ENCODE measurements at places on chromosomes 11 and 22. TPM values are rescaled to one million over a fixed set of nuclear protein-coding genes. Genes with fewer than 3 reads are reported as not detected.

DNA sequence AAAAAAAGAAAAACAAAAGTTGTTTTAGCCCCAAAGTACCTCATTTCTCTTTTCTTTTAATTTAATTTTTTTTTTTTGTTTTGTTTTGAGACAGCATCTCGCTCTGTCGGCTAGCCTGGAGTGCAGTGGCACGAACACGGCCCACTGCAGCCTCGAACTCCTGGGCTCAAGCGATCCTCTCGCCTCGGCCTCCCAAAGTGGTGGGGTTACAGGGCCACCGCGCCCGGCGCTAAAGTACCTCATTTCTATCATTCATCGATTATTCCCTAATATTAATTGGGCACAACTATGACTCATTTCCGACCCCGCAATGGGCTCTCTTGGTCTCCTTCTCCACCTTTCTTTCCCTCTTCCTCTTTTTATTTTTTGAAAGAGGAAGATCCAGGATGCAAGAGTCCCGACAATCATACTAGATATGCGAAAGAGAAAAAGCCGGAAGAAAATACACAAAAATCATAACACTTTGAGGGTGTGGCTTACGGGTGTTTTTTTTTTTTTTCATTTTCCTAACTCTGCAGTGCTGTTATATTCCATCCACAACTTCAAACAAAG lies 475 bp upstream of the AIP start:
- DNase-seq = no peak

GRCh38 chr11:120540744-120541465 lies 29.4 kb downstream of the GRIK4 start:
- DNase-seq = no peak

F2 gene
- total RNA-seq = not detected

APOL4 gene
- total RNA-seq = not detected

- peak; percentile 29 for DNase-seq
Observed at GRCh38 chr11:21514316-21514715, 678.6 kb upstream of the ANO5 start.

SPTBN2 gene
- total RNA-seq = 80.4 TPM

GRCh38 chr22:36419912-36420882 lies 32.4 kb upstream of the MYH9 start:
- DNase-seq = no peak

DNA sequence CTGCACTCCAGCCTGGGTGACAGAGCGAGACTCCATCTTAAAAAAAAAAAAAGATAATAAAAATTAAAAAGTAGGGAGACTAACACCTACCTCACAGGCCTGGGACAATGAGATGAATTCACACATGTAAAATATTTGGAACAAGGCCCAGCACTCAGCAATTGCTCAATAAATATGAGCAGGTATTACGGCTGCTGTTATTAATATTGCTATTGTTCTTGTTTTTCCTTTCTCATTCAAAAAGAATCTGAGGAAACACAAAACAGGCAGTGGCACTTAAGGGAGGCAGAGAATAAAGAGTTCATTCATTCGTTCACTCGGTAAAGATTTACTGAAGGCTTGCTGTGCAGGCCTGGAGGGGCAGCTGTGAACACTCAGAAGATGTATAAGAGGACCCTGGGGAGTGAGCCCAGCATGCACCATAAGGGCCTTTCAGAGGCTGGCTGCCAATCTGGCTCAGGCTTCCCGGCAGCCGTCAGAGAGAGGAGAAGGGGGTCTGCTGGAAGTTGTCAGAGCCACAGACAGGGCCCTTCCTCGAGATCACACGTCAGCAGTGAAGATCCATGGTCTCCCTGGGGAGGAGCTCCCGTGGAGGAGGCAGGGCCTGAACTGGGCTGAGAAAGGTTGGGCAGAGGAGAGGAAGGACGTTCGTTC lies 51.6 kb upstream of the TCF20 start:
- DNase-seq = no peak

DNA sequence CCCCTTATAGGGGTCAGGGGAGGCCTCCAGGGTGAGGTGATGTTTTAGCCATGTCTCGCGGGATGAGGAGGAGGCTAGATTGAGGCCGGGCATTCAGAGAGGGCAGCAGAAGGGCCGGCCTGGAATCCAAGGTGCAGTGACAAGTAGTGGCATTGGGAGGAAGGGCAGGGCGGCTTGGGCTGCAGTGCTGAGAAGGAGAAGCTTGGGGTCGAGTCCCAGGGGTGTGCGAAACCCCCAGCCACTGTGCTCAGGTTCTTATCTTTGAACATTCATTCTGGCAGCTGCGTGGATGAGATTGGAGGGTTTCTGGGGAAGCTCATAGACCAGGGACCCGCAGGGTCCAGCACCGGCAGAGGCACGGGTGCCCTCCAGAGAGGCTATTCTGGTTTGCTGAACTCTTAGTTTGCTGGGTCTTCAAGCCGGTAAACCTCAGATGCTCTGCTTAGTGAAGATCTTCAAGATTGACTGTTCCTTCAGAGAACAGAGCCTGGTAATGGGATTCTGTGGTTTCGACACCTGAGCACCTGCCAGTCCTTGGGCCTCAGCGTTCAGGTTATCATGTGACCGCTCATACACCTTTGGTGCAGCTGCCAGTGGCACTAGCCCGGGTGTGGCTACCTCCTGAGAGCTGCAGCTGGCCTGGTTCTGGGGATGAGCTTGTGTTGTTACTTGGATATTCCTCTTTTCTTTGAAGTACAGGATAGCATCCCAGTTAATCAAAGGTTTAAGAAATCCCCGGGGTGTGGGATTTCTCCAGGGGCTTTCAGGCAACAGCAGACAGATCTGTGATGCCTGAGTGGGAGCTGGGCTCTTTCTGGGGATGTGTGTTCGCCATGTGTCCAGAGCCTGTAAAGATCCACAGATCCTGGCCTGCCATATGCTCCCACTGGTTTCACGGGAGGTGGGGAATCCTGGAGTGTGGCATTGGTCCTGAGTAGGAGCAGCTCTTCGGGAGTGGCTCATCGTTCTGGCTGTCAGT lies 152.8 kb downstream of the TBC1D22A start:
- DNase-seq = no peak

GRCh38 chr11:25838918-25839625 lies 492.9 kb upstream of the ANO3 start:
- DNase-seq = no peak

DNA sequence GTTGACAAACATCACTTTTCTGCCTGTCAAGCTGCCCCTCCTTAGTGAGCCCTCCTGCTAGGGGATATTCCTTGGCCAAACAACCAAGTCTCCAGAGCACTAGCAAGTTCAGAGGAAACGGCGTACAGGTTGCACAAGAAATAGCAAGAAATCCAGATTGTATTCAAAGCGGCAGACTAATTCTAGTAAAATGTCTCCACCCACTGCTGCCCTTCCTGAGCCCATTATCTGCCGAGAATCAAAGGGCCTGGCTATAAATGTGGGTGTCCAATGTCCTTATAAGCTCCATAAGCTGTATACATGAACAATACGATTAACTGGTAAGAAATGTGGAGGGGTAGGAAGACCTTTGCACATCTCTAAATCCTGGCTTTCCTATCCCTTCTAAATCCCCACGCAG lies 44.0 kb upstream of the AKIP1 start:
- no peak for DNase-seq

ARHGAP8 gene
- 29.3 TPM for total RNA-seq

DNA sequence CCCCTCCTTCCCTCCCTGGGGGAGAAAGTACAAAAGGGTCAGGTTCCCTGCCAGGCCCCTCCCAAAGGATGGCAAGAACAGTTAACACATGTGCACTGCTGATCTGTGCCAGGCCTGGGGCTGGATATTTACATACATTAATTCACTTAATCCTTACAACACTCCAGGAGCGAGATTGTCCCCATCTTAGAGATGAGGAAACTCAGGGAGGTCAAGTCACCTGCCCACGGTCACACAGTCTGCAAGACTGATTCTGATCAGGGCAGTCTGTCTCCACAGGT lies 36.5 kb downstream of the NECTIN1 start:
- DNase-seq = no peak

RASL10A gene
- 0.92 TPM for total RNA-seq

MUC5B gene
- 0.02 TPM for total RNA-seq

GALNT18 gene
- 1.7 TPM for total RNA-seq

DNA sequence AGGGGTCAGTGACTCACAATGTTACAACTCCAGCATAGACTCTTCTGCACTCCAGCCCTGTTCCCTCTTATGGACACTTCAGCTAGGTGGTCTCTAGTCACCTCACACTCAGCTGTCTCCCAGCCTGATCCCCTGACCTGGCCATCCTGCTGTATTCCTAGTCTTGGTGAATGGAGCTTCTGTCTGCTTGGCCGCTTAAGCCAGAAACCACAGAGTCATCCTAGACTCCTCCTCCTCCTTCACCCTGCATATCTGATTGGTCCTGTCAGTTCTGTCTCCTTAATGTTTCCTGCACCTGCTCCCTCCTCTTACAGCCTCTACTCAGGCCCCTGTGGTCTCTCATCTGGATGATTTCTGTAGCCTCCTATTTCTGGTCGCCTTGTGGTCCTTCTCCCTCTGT lies 144.9 kb downstream of the HIPK3 start:
- DNase-seq = no peak

GRCh38 chr11:61974766-61975631 lies 7.6 kb upstream of the FTH1 start:
- DNase-seq = no peak

UPK3A gene
- not detected for total RNA-seq

- no peak for DNase-seq
Observed at GRCh38 chr22:36860821-36861659, at the start of gene NCF4. NCF4 (plus strand) TSS chr22:36861006; CDS start chr22:36861172, 166 bp downstream.

GRCh38 chr11:130439160-130439519 lies 9.3 kb upstream of the ADAMTS15 start:
- no peak for DNase-seq

GRCh38 chr11:125481531-125481930 lies 14.5 kb downstream of the FEZ1 start:
- DNase-seq = no peak

DNA sequence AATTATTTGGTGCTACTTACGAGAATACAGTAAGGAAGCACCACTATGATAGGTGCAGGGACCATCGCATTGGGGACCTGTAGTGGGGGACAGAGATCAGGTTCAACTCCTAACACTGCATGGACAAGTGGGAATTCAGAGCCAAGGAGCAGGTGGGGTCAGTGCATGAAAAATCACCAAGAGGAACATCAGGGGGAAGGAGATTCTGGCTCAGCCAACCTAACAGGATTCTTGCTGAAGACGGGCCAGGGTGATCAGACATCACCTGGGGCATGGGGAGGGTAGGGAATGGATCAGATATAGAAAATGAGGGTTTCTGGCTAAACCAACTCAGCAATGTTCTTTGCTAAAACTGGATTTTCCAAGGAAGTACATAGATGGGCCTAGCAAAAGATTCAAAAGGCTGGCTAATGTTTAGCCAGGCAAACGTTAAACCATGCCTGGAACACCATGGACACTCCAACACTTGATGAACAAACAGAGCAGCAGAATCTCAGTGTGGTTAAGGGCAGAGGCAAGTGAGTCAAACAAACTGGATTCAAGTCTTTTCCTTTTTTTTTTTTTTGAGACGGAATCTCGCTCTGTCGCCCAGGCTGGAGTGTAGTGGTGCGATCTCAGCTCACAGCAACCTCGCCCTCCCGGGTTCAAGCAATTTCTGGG lies 70.0 kb downstream of the MICAL3 start:
- DNase-seq = no peak

DNA sequence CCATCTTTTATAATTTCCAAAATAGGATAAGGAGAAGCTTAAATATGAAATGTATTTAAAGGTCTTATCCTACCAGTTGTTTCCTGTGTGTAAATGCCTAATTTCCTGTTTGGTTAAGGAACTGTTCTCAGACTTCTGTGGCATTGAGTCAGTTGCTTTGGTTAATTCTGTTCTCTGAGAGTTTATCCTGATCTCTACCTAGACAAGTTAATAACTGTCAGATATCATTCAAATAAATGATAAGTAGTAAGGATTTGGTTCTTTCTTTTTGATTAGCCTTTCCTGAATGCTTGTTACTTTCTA lies 39.5 kb downstream of the CTNND1 start:
- DNase-seq = no peak

DNA sequence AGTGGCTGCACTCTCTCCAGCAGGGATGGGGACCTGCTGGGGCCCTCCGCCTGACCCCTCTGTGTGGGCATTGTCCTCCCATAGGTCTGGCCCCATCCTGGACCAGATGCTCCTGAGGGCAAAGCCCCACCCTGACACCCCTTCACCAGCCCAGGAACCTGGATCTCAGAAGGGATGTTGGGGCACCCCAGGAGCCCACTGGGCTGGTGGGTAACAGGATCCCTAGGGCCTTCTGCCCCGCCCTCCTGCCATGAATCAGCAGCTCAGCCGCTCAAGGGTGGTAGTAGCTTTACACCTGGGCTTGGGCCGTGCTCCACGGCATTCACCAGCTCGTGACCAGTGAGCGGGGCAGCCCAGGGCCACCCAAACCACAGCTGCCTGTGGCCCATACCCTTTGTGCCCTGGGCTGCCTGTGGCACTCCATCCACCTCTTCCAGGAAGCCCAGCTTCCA lies 1.0 kb upstream of the MAPK12 start:
- no peak for DNase-seq

DNA sequence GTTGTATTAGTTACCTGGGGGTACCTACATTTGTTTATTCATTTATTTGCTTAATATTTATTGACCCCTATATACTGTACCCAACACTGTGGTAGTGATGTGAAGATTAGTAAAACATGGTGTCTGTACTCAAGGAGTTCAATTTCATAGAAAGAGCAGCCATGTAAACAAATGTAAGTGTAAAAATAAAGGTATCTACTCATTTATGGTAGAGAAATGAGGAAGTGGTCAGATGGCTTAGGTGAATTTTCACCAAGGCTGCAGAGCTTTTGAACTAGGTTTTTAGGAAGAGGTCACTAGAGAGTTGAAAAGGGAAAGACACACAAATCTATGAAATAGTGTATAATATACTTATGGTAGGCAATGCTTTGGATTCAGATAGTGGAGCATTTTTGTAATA lies 11.1 kb downstream of the CTR9 start:
- DNase-seq = no peak

C11orf54 gene
- 18.0 TPM for total RNA-seq

SLC5A4 gene
- total RNA-seq = not detected

- DNase-seq = no peak
Observed at GRCh38 chr11:10144954-10145353, 149.1 kb downstream of the SBF2 start.

GRCh38 chr11:61921446-61921845 lies 4.1 kb upstream of the RAB3IL1 start:
- no peak for DNase-seq

DNA sequence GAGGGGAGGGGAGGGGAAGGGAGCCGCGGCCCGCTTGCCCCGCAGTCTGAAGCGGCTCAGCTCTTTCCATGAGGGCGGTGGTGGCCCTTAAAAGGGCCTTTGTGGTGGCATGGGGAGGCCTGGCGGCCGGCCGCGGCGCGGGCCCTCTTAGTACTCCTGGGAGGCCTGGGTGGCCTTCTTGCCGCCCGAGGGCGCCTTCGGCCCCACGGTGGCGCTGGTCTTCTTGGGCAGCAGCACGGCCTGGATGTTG lies 6.9 kb downstream of the DPAGT1 start:
- no peak for DNase-seq

Data from H9 (cell line).